ENCODE measurements at places on chromosomes 5 and 9. TPM values are rescaled to one million over a fixed set of nuclear protein-coding genes. Genes with fewer than 3 reads are reported as not detected.

WHRN gene
- total RNA-seq: 0.56 TPM

FOXB2 gene
- total RNA-seq: not detected

GALT gene
- 17.4 TPM for total RNA-seq

GFRA3 gene
- total RNA-seq: not detected

DMRTA1 gene
- under 0.01 TPM for total RNA-seq

PCDHB16 gene
- 0.19 TPM for total RNA-seq

SPINK4 gene
- total RNA-seq: not detected

LEAP2 gene
- under 0.01 TPM for total RNA-seq

GSN gene
- total RNA-seq: 512 TPM

SEMA5A gene
- total RNA-seq: 44.3 TPM

LRRC19 gene
- total RNA-seq: not detected

CNTLN gene
- 10.1 TPM for total RNA-seq
